ENCODE measurements at places on chromosomes 5 and 9.

DNA sequence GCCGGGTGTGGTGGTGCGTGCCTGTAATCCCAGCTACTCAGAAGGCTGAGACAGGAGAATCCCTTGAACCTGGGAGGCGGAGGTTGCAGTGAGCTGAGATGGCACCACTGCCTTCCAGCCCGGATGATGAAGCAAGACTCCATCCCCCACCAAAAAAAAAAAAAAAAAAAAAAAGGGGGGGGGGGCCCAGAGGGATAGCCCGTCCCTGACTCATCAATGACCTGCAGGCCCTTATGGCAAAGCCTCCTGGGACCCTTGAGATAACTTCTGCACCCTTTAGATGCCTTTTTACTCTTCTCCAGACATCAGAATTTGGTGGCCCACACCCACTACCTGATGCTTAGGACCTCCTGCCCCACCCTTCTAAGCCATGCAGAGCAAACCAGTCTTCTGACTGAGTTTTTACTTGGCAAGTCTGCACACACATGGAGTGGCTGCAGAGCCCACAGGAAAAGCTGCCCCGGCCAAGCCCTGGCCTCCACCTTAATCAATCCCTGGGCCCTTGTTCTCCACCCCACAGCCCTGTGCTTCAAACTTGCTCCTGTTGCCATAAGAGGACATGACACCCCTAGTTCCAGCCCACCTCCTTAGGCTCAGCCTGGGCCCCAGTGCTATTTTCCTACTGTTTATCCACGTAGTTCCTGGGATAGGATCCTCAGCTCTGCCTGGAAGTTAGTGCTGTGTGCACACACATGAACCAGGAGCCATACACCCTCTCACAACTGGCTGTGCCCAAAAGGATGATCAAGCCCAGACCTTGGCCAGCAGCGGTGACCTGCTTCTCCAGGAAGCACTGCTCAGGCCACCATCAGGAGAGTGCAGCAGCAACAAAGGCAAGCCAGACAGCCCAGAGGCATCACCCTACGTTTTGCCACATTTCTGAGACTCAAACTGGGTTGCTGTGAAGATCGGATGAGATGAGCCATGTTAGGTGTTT, 5.1 kb downstream of the MGAT1 start:
- no peak for DNase-seq

DNA sequence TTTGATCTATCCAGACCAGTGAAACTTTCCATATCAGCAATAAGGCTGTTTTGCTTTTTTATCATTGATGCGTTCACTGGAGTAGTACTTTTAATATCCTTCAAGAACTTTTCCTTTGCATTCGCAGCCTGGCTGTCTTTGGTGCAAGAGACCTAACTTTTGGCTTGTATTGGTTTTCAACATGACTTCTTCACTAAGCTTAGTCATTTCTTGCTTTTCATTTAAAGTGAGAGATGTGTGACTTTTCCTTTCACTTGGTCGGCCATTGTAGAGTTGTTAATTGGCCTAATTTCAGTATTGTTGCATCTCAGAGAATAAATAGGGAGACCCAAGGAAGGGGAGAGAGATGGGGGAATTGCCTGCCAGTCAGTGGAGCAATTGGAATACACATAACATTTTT, 26.4 kb upstream of the CMYA5 start:
- DNase-seq, result no peak

DNA sequence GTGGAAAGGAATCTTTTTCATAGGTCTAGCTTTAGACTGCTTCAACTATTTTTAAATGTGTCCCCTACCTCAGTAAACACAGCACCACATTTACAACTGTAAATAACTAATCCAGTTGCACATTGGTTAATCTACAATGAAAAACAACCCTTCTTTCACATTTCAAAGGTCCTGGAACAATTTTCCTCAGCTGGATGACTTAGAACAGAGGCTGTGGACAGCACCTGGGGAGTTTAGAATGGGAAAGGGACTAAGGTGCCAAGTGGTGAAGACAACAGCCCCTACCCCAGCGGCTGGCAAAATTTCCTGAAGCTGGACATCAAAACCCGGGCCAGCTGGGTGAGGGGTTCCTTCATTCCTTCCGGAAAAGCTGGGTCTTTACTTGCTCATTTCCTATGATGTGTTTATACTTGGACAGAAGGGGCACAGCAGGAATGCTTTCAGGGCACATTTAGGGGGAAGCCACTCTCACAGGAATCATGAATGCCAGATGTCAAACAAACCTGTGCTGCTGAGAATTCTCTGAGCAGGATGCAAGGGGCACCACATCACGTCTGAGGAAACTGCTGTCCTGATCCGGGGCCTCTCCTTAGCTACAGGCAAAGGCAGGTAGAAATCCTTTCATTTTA, 158.3 kb downstream of the NR2F1-AS1 start:
- DNase-seq, result no peak

DNA sequence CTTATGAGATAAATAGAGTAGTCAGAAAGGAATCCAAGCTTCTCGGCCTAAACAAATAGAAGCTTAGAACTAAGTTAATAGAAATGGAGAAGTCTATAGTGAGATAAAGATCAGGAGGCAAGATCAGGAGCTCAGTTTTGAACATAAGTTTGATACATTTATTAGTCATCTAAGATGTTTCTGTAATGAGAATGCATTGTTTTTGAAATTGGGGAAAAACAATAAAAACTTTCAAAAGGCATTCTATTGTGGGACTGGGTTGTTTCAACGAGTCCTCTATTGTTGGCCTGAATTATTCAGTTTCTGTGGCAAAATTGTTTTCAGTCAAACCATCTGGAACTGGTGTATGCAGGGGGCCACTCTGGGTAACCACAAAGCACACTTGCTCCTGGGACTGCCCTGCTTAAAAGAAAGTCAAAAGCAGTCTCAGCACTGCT, 181.0 kb upstream of the CLINT1 start:
- no peak for DNase-seq

DNA sequence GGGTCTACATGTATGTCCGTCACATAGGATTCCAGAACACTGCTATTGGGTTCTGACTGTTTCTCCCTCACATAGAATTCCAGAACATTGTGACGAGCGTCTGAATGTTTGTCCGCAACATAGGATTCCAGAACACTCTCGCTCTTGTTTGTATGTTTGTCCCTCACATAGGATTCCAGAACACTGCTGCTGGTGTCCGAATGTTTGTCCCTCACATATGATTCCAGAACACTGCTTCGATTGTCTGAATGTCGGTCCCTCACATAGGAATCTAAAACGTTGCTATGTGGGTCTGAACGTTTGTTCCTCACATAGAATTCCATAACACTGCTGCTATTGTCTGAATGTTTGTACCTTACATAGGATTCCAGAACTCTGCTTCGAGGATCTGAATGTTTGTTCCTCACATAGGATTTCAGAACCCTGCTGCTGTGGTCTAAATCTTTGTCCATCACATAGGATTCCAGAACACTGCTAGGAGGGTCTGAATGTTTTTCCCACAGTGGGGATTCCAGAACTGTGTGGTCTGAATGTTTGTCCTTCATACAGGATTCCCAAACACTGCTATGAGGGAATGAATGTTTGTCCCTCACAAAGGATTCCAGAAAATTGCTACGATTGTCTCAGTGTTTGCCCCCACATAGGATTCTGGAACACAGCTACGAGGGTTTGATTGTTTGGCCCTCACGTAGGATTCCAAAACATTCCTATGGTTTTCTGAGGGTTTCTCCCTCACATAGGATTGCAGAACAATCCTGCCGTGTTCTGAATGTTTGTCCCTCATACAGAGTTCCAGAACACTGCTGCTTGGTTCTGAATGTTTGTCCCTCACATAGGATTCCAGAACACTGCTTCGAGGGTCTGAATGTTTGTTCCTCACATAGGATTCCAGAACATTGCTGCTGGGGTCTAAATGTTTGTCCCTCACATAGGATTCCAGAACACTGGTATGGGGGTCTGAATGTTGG, 220.5 kb downstream of the FOXD4L6 start:
- no peak for DNase-seq

- DNase-seq, result no peak
Observed at GRCh38 chr5:73497497-73498056, 665 bp upstream of the BTF3 start.

- DNase-seq, result no peak
Observed at GRCh38 chr9:96557921-96558320, 61.7 kb downstream of the CDC14B start.

DNA sequence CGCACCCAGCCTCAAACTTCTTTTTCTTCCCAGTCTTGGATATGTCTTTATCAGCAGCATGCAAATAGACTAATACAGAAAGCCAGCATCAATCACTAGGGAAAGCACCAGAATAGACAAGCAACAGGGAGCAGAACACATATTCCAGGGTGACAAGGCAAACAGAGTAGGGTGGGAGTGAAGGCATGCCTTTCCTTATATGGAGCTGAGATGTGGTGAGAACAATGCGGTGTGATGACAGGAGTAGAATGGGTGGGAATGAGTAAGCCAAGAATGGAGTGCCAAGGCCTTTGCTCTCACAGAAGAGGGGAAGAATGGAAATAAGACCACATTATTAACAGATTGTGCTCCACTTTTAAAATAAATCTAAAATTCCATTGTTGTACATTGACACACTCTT, 115.6 kb downstream of the CETN3 start:
- DNase-seq, result no peak

GRCh38 chr5:177473443-177474001, at the start of gene DBN1:
Gene DBN1, minus strand, starts transcription at chr5:177473634. Its CDS starts 113 bp downstream, at chr5:177473521.
- DNase-seq, result peak; percentile 63

DNA sequence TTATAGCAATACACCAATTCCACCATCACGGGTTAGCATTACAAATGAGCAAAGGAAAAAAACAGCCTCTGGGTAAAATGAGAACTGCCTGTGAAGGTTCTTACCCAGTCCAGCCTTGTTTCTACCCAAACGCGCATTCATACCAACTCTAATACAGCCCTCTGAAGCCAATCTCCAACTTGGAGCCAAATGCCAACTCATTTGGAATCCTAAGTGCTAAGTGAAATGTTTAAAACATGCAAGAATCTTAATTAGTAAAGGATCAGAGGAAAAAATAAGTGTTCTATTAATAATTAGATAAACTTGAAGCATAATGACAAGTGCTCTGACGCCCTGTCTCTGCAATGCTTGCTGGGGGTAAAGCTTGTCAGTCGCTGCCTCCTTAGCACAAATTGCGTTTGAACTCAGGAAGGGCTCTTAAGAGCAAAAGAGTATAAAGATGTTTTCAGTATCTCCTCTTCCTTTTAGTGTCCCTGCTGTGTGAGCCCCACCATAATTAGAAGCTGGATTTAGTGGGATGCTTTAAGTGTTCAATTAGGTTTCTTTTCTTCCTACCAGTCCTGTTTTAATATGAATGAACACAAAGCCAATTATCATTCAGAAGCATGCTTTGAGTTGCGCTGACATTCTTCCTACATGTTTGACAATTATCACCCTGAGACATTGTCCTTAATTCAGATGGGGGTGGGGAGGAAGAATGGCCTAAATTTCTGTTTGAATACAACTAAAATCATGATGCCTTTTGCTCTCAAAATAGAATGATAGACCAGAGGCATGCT, 537.6 kb downstream of the DTWD2 start:
- no peak for DNase-seq

GRCh38 chr9:8980496-8981013, 1181.0 kb upstream of the DMAC1 start:
- DNase-seq, result no peak

GRCh38 chr5:149048811-149049210, 14.1 kb downstream of the SH3TC2 start:
- DNase-seq, result no peak

- DNase-seq, result no peak
Observed at GRCh38 chr9:135116881-135117280, 29.4 kb downstream of the OLFM1 start.

DNA sequence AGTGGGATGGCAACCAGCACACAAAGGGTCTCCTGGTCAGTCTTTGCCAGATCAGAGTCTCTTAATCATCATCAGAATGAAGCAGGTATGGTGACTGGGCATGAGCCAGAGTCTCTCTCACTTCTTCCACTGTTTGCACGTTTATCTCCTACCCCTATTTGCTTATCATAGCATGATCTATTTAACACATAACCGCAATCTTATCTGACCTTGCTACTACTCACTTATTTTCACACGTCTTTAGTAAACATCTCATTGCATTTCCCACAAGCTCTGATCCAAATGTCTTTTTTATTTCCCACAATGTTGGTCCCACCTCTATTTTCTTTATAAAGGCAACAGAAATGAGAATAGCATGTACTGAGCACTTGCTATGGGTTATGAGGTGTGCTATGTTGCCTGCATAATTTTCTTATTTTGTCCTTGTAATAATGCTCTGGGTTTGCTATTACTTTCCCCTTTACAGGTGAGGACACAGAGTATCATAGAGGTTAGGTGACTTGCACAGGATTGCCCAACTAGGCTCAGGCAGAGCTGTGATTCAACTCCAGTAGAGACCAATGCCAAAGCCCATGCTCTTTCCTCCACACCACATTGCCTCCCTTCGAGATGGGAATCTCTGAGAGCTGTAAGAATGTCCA, 39.7 kb upstream of the IL7R start:
- no peak for DNase-seq

GRCh38 chr5:158765407-158765806, 334.3 kb downstream of the EBF1 start:
- no peak for DNase-seq

DNA sequence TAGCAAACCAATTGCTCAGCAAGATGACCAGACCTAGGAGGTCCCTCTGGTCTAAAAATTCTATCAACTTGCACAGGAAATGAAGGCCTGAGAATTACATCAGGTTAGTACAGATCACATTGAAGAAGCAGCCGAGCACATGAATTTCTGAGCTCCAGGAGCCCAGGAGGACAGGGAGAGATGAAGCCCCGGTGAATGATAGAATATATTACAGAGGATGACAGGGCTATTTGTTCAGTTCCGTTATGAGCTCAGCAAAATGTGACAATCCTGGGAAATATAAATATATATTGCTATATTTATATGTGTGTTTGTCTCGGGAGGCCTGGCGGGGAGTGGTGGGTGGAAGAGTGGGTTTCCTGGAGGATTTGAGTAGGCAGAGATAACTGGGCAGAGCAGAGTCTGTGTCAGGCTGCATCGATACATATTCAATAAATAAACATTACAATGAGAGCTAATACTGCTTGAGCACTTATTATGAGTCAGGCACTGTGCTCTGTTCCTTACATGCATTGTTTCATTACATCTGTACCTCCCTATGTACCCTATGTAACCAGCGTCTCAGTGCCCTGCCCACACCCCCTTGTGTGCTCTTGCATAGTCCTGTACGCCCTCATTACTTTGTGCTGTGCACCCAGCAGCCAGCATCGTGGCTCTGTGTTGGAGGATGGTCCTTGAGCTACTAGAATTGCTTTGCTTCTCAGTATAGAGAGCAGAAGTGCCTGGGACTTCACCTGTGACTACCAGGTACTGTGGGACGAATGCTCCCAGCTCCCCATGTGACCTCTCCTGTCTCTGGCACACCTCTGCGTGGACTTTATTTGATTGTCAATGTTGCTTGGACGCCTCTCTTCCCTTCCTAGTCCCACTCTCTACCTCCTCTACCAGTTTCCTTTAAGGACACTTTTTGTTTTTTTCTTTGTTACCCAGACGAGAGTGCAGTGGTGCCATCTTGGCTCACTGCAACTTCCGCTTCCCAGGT, 58.1 kb upstream of the KLF9 start:
- no peak for DNase-seq

- no peak for DNase-seq
Observed at GRCh38 chr5:109994135-109994534, 304.4 kb downstream of the MAN2A1 start.

Data from SW480 (cell line).